HS-27A (cell line): ENCODE measurements at places on chromosomes 4 and X.

GRCh38 chrX:118507766-118508165, 12.2 kb downstream of the DOCK11 start:
- DNase-seq: no peak

- DNase-seq: no peak
These were observed 49.2 kb downstream of the ENPP6 start for GRCh38 chr4:184168406-184169019.

- no peak for DNase-seq
These were observed 16.3 kb downstream of the C4orf50 start for GRCh38 chr4:6001680-6002491.

GRCh38 chr4:161952382-161952781, 211.4 kb downstream of the FSTL5 start:
- no peak for DNase-seq

DNA sequence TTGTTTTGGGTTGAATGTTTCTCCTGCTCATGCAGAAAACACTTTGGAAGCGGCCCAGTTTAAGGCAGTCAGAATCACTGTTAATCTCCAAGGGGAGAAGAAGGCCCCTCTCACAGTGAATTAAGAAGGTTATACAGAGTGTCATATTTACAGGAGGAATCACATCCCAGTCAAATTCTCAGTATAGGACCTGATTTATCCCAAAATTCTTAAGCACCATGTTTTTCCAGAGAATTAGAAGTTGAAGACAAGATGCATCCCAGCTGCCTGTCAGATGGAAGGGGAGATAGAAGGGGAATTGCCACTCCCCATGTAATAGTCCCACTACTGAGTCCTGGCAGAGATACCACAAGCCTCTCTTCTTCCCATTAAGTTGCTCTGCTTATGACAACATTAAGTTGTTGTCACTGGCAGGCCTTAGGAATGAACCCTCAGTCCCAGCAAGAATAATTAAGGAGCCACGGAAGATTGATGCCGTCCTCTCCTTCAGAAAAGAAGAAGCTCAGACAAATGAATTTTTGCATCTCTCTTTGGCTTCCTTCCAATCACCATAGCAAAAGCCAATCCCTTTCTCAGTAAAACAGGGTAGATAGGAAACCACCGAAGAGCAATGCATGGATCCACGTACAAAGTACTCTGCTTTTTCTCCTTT, 138.4 kb downstream of the LDB2 start:
- no peak for DNase-seq

- no peak for DNase-seq
These were observed 1597.8 kb upstream of the PCDH10 start for GRCh38 chr4:131551306-131551705.

- DNase-seq: peak; percentile 30
These were observed 223.4 kb downstream of the SHROOM3 start for GRCh38 chr4:76658231-76659102.

DNA sequence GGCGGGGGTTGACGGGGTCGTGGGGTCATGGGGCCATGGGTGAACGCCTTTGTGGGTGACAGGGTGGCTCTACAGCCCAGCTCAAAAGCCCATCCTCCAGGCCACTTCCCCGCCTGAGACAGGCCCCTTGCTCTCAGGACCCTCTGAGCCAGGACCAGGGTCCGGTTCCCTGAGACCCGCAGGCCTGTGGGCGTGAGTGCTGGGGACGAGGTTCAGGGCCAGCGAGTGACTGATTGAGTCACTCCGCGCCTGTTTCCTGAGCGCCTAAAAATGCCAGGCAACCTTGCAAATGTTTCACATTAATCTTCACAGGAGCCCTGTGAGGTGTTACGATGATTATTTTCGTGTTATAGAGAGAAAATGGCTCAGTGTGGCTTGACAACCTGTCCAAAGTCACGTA, 97.8 kb downstream of the ZNF674 start:
- no peak for DNase-seq
